ENCODE measurements at places on chromosomes 4 and X.

DNA sequence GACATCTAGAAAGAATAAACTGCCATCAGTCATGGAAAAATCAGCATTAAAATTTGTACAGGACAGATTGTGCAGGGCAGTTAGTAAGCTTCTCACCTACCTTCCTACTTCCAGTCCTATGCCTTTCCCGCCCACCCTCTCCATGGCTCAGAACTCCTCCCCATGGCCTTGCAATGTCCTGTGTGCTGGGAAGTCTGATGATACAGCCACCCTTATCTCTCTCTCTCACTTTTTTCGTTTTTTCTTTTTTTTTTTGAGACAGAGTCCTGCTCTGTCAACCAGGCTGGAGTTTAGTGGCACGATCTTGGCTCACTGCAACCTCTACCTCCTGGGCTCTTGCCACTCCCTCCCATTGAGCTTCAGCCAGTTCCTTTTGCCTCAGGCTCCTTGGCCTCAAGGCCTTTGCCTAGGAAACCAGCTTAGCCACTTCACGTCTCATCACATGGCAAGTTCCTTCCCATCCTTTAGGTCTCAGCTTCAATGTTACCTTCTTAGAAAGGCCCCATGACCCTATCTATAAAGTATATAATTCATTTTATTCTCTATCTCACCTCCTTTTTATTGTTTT lies 259.7 kb downstream of the NKX6-1 start:
- DNase-seq: no peak

DNA sequence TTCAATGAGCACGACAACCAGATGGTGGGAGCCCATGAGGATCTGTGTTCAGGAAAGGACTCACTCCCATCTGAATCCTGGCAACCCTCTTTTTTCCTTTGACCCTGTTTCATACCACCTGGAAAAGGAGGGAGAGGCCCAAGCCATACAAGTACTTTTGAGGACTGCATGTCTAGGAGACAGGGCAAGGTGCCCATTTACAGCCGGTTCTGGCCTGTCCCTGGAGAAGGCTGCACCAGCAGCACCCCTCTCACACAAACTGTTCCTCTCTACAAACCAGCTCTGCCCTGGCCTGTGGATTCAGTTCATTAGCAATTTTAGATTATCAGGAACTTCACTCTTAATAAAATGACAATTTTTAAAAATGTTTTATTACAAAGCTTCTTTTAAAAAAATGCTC lies 57.5 kb downstream of the HADH start:
- DNase-seq: no peak

- DNase-seq: peak; percentile 78
Measured at GRCh38 chr4:139099366-139099982, 77.5 kb downstream of the ELF2 start.

- no peak for DNase-seq
Measured at GRCh38 chr4:5782829-5783476, 72.0 kb downstream of the EVC start.

- DNase-seq: no peak
Measured at GRCh38 chrX:24133312-24133711, 16.2 kb upstream of the ZFX start.

GRCh38 chr4:4867375-4868039 lies 8.0 kb downstream of the MSX1 start:
- DNase-seq: peak; percentile 46

- no peak for DNase-seq
Measured at GRCh38 chrX:68533656-68534055, 34.8 kb downstream of the YIPF6 start.

GRCh38 chr4:183621875-183622274 lies 37.1 kb downstream of the RWDD4 start:
- DNase-seq: no peak

GRCh38 chr4:128527946-128528576 lies 240.4 kb upstream of the PGRMC2 start:
- peak; percentile 64 for DNase-seq

GRCh38 chr4:1154126-1154522 lies 18.3 kb downstream of the SPON2 start:
- DNase-seq: no peak

- peak; percentile 2 for DNase-seq
Measured at GRCh38 chrX:101357166-101357795, 8.7 kb upstream of the TIMM8A start.

- peak; percentile 53 for DNase-seq
Measured at GRCh38 chrX:123083924-123084323, 100.2 kb upstream of the GRIA3 start.

DNA sequence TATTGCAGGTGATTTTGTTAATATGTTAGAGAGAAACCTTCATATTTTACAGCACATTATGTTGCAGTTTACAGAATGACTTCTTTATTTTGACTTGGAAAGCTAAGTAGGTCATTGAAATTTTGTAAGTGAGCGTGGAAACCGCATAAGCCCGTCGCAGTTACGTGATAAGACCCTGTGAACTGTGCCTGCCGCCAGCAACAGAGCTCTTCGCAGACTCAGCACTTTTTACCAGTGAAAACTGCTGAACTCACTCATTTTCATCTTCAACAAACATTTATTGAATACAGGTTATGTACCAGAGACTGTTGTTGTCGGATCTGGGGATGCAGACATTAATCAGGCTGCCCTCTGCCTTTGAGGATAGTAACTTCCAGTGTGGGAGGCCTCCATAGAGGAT lies 355.7 kb downstream of the HS3ST1 start:
- DNase-seq: no peak

All from fibroblast of skin of right biceps (primary cell).